ENCODE measurements at places on chromosomes 3 and 15. TPM values are rescaled to one million over a fixed set of nuclear protein-coding genes. Genes with fewer than 3 reads are reported as not detected.

GRCh38 chr15:49645941-49646340 lies 25.1 kb downstream of the DTWD1 start:
- no peak for DNase-seq

GRCh38 chr15:89028036-89028435 lies 60.2 kb upstream of the ABHD2 start:
- DNase-seq = no peak

GRCh38 chr3:16338999-16339398 lies 74.0 kb downstream of the OXNAD1 start:
- no peak for DNase-seq

- DNase-seq = no peak
Measured at GRCh38 chr15:39797407-39797806, 14.8 kb upstream of the FSIP1 start.

The SAXO2 gene
- 6.6 TPM for total RNA-seq

The FETUB gene
- not detected for total RNA-seq

The IL5RA gene
- not detected for total RNA-seq

All from OCI-LY7 (cell line).